ENCODE measurements at places on chromosomes 2 and 18.

- DNase-seq: no peak
These were observed 3.2 kb downstream of the DNAJB2 start for GRCh38 chr2:219282375-219282774.

DNA sequence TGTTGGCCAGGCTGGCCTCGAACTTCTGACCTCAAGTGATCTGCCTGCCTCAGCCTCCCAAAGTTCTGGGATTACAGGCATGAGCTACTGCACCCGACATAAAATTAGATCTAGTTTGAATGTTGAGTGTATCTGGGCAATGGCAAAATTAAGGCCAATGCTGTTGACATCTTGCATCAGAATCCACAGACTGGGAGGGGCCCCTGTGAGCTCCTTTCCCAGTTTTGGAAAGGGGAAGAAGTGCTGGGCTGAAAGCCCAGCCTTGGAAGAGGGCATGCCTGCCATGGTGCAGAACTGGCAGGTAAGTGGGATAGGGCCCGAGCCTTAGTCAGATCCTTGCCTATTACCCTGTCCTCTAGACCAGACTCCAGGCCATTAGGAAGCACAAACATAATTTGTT is 4.5 kb upstream of the MYOM1 start:
- DNase-seq: no peak

DNA sequence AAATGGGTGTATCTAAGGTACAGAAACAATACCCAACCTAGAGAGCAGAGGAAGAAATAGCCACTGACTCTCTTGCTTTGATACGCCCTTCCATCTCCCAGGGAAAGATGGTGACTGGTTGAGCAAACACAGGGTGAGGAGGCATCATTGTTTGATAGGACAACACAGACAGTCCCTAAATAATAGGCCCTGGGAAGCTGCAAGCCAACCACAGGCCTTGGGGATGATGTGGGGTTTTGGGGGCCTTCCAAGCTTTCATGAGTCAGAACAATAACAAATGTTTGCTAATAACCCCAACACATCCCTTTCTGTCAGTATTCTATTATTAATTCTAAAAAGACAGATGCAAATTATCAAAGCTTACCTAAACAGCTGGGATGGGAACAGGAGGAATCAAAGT is 9.8 kb downstream of the LGALSL start:
- no peak for DNase-seq

GRCh38 chr18:49638891-49639557 is 77.2 kb downstream of the LIPG start:
- DNase-seq: peak; percentile 43

- DNase-seq: no peak
These were observed 482.7 kb downstream of the RIT2 start for GRCh38 chr18:42632801-42633200.

GRCh38 chr2:133541376-133541775 is 26.9 kb downstream of the NCKAP5 start:
- DNase-seq: no peak

GRCh38 chr2:21070341-21071257 is 26.7 kb upstream of the APOB start:
- peak; percentile 75 for DNase-seq

DNA sequence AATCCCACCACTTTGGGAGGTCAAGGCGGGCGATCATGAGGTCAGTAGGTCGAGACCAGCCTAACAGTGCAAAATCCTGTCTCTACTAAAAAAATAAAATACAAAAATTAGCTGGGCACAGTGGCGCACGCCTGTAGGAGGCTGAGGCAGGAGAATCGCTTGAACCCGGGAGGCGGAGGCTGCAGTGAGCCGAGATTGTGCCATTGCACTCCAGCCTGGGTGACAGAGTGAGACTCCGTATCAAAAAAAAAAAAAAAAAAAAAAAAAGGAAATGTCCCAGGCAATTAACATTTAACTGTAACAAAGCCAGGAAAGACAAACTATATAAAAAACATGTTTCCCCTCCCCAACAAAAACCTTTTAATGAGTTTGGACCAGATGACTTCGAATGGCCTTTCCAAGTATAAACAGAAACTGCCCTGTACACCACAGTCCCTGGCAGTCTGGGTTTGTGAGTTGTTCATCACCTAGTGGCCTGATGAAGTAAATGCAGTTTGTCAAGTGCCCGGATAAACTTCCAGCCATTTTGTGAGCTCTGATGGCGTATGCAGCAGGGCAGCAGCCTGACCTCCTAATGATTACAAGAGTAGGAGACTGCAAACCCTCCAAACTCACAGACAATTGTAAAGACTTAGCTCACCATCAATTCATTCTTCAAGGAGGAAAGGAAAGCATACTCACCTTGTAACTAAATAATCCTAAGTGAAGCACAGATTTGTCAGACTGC is 16.6 kb upstream of the PCBP1 start:
- peak; percentile 83 for DNase-seq

DNA sequence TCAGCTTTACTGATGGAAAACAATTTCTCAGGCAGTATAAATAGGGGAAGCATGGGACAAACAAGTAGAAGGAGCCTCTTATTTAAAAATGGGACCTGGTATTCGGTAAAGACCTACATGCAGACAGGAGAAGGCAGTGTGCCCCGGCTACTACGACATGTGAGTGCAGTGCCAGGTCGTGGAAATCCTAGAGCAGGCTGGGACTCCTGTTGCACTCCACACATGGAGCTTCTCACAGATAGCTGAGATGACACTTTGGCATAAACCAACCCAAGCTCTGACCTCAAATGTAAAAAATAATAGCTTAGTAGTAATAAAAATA is 885 bp upstream of the DSEL start:
- DNase-seq: peak; percentile 6

GRCh38 chr2:8685697-8686358 is 4.0 kb downstream of the ID2 start:
- peak; percentile 66 for DNase-seq

DNA sequence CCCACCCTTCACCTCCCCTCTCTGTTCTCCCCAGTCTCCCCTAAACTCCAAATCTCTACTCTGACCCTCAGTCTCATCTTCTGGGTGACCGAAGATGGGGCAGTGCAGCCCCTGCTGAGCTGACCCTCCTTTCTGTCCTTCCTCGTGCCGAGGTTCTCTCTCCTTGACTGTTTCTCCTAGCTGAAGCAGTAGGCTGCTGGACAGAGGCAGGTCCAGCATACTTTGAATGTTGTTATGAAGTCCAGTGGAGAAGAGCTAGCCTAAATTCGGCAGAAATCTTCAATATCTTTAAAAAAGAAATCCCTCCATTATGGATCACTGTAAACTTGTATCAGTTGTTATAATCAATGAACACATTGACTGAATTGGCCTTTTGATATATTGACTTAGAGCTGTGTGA is 63.2 kb downstream of the RRM2 start:
- DNase-seq: no peak

GRCh38 chr18:58458304-58458703 is 170.6 kb downstream of the ALPK2 start:
- DNase-seq: no peak

DNA sequence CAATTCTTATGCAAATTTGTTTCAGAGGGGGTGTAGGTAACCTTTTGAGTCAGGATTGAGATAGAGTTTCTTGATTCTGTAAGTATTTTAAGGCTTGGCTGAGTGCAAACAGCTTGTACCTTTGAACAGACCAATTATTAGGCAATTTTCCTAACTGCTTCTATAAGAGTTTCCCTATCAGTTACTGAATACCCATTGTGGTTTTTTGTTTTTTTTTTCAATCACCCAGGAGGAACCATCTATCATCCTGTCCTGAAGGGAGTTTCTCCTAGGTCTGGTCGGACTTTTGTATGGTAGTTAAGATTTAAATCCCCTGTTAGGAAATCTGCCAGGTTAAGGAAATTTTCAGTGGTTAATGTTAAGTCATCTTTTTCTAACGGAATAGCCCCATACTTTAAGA is 319.4 kb upstream of the SLC39A10 start:
- no peak for DNase-seq

DNA sequence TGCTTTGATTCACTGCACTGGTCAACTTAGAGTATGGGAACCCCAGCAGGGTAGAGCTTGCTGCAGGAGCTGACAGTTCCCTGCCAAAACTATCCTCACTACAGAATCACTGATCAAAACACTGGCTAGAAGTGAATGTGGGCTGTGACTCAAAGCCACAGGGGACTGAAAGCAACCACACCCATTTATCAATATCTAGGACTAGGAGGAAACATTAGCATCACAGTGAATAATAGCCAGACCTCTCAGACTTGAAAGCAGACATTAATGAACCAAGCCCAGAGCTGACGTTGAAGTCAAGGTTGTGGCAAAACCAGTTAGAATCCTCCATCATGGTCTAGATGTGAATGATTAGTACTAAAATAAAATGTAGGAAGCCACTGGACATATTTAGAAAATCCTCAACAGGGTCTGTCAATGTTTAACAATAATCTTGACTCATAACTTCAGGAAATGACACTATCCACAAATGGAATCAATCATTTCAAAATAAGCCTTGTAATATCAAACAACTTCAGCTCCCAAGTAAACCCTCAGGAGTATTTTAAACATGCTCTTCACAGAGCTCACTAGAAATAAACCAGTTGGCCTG is 131.4 kb downstream of the CDH20 start:
- DNase-seq: no peak

GRCh38 chr18:79402977-79403722 is 7.4 kb downstream of the NFATC1 start:
- DNase-seq: no peak

- DNase-seq: no peak
These were observed 418.8 kb downstream of the NRXN1 start for GRCh38 chr2:50613161-50613560.

DNA sequence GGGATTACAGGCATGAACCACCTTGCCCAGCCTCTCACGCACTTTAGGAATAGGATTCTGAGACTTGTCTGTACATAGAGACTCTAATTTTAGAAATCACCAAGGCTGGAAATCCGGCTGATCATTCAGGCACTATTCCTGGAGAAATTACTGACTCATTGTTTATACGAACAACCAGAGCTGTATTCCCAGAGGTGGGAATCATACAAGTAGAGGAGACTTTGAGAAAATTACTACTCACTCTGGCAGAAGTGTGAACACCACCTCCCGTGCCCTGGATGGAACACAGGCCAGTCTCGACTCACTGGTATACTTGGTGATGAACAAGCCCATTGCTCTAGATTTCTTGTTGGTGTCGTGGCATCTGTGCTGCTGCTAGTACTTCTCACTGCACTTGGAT is 5.8 kb upstream of the ADNP2 start:
- DNase-seq: no peak

DNA sequence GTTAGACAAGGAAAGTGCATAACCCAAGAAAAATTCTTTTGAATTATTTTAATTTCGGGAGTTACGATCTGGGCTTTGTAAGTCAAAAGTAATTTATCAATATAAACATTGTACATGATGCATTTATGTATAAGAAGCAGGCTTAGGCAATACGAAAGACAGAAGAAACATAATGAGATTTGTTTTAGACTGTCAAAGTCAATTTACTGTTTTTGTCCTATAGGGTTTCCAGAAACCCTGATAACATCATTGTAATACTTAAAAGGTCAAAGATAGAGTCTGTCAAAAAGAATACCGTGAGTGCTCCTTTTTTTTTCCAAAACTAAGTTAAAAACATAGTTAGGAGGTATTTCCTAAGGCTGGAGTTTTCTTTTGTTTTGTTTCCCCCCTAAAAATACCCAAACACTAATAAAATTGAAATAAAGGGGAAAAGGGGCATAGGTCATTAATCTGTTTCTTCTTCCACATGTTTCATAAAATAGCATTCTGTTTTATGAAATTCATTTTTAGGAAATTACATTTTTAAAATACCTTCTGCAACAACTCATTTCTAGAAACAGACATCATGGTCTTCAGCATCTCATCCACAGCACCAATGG is 16.1 kb downstream of the C1D start:
- no peak for DNase-seq

- DNase-seq: peak; percentile 57
These were observed 89.5 kb upstream of the STK39 start for GRCh38 chr2:168336786-168337388.

GRCh38 chr18:38116716-38117115 is 551.1 kb upstream of the CELF4 start:
- no peak for DNase-seq

- DNase-seq: no peak
These were observed 115.1 kb downstream of the CAPN13 start for GRCh38 chr2:30691948-30692828.

DNA sequence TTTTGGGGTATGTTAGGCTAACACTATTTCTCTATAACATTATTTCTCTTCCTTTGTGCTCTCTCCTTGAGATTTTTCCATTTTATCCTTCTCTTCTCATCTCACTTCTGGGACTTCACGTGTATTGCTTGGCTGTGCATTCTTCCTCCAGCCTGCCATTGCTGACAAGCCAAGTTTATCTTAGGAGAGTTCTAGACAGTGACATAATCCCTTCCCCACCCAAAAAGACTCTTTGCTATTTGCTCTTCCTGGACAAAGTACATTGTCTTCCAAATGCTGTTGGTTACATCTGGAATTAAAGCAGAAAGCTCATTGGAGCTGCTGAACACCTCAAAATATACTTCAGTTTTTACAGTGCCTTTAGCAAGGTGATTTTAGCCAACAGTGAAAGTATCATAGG is 8.9 kb downstream of the TSPYL6 start:
- DNase-seq: no peak

GRCh38 chr2:168550670-168551069 is 94.6 kb downstream of the CERS6 start:
- DNase-seq: no peak

DNA sequence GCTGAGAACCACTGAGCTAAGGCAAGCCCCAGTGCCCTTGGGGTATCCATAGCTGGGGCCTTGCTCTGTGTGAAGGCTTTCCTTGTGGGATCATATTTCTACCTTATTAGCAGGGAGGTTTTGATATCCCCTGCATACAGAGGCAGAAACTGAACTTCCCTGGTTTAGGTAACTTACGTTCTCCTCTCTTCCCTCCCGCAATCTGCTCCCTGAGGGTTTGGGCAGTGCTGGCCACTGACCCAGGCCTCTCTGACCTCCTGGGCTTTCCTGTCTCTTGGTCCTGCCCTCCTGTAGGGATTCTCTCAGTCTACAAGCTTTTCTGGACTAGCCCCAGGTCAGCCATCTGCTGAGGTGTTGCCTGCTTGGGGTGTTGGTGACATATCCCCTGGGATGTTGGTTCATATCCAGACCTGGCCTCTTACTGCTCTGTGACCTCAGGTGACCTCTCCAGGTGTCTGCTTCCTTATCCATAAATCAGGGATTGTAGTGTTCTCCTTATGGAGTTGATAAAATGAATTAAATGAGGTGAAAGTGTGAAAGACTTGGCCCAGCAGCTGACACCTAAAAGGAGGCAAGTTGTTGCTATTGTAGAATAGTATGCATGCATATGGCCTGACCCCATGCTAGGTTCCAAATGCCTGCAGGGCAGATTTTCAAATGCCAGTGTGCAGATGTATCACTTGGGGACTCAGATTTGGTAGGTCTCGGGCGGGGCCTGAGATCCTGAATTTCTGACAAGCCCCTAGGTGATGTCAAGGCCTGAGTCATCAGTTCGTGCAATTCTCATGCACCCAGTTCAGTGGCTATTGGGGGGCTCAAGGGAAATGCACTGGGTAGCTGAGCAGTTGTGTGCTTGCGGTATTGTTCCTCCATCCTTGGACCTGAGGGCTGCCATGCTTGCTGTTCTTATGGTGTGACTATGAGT is 106.6 kb downstream of the FHOD3 start:
- no peak for DNase-seq
